ENCODE measurements at places on chromosomes 16 and 17. TPM values are rescaled to one million over a fixed set of nuclear protein-coding genes. Genes with fewer than 3 reads are reported as not detected.

Gene ABCA6
- 28.6 TPM for total RNA-seq

Gene NXPH3
- 0.49 TPM for total RNA-seq

Gene SRCIN1
- not detected for total RNA-seq

Gene CACNB1
- 14.0 TPM for total RNA-seq

Gene SNAI3
- not detected for total RNA-seq

Gene ARHGAP23
- 93.3 TPM for total RNA-seq

Gene CD300H
- total RNA-seq: not detected

Gene FBXL16
- total RNA-seq: under 0.01 TPM

Gene SLC22A31
- total RNA-seq: not detected

Gene TBCD
- 25.6 TPM for total RNA-seq

Gene CCDC78
- total RNA-seq: 2.8 TPM

Gene DLX4
- not detected for total RNA-seq

Gene SOX9
- 1.8 TPM for total RNA-seq

Gene TP53TG3C
- not detected for total RNA-seq

Gene EFCAB3
- not detected for total RNA-seq

Gene SLC12A3
- total RNA-seq: not detected

Gene EXOC3L1
- total RNA-seq: not detected

Gene USP43
- total RNA-seq: 0.49 TPM

Gene RPA1
- total RNA-seq: 10.1 TPM

Gene CD300A
- not detected for total RNA-seq

Gene SOCS3
- total RNA-seq: 282 TPM

Gene TNP2
- not detected for total RNA-seq

Gene PTX4
- 0.16 TPM for total RNA-seq

Gene PYDC1
- not detected for total RNA-seq

Gene CD300LG
- total RNA-seq: not detected

Measured in hair follicle dermal papilla cell (primary cell).